Right lung (tissue), 10 donors: ENCODE measurements at places on chromosomes 1 and 21. TPM values are rescaled to one million over a fixed set of nuclear protein-coding genes. Genes with fewer than 3 reads are reported as not detected.

DNA sequence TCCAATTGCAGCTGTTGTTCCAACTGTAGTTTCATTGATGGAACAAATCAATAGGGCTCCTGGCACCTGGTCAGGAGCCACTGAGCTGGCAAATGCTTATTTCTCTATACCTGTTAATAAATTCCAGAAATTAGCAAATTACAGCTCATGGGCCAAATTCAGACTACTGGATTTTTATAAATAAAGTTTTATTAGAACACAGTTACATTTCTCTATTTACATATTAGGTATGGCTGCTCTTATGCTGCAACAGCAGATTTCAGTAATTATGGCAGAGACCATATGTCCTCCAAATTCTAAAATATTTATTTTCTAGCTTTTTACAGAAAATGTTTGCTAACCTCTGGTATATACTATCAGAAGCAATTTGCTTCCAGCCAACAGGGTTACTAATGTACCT is 47.8 kb downstream of the DUSP10 start:
- no peak for DNase-seq

DNA sequence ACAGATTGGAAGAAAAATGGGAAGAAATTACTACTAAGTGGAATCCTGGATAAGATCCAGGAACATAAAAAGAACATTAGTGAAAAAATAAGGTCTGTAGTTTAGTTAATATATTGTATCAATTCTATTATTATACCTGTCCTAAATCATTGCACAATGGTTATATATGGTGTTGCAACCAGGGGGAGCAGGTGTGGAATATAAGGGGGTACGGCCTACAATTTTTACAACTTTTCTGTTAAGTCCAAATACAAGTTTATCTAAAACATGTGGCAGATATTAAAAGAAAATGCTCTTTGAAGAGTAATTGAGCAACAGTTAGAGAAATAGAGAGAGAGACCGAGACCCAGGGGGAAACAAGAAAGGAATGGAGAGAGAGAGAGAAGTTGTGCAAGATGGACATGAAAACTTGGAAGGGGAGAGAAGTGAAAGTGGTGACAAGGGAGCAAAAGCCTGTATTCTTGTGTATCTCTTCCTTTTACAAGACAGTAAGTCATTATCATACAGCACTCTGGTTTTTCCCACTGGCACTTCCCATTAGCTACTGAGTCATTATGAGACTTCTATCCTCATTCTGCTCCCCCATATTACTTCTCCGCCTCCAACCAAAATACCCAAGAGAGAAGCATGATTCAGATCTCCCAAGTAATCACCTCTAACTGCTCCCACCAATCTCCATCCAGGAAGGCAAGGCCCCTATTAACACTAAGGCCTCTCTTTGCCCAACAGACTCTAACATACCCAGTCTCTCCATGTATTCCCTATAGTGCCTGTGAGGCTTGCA is 22.3 kb upstream of the TRAF3IP3 start:
- DNase-seq: no peak

Gene UMODL1
- 0.27 TPM for polyA plus RNA-seq

Gene TMEM63A
- 163 TPM for polyA plus RNA-seq

GRCh38 chr1:66984491-66984890 is 59.7 kb downstream of the MIER1 start:
- no peak for DNase-seq

GRCh38 chr1:165259706-165260428 is 96.6 kb downstream of the LMX1A start:
- DNase-seq: no peak

Gene KRTAP13-2
- polyA plus RNA-seq: not detected

Gene FOXO6
- 2.6 TPM for polyA plus RNA-seq

Gene KRTAP10-8
- polyA plus RNA-seq: not detected

DNA sequence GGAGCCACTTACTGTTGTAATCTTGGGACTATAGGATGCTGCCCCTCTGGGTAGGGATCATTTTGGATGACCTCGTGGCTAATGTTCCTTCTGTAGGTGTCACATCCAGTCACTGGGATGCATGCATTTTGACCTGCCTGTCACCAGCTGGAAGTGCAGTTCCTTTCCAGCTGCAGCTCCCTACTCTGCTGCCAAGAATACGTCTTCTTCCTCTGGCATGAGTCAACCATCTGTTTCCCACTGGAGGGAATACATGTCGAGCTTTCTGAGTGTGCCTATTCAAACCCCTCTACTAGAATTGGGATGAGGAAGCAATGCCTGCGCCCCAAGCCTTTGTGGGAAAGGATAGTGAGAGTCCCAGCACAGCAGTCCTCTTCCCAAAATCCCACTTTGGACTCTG is 415.5 kb upstream of the ADAMTS5 start:
- DNase-seq: no peak

DNA sequence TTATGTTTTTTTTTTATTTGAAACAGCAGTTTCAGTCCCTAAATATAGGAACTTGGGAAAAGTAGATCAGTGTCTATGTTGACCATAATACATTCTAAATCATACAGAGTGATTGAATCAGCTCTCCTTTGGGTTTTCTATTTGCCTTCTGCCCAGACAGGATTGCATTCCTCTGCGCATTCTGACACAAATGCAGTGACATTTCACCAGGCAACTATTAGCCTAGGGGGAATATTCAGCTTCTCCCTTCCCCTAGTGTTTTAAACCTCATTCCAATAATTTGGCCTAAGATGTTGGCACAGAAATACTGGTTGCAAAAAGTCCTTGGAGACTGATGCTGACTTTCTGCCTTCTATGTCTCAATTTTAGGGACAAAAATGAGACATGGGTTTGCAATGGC is 172.8 kb downstream of the PTGER3 start:
- DNase-seq: no peak

DNA sequence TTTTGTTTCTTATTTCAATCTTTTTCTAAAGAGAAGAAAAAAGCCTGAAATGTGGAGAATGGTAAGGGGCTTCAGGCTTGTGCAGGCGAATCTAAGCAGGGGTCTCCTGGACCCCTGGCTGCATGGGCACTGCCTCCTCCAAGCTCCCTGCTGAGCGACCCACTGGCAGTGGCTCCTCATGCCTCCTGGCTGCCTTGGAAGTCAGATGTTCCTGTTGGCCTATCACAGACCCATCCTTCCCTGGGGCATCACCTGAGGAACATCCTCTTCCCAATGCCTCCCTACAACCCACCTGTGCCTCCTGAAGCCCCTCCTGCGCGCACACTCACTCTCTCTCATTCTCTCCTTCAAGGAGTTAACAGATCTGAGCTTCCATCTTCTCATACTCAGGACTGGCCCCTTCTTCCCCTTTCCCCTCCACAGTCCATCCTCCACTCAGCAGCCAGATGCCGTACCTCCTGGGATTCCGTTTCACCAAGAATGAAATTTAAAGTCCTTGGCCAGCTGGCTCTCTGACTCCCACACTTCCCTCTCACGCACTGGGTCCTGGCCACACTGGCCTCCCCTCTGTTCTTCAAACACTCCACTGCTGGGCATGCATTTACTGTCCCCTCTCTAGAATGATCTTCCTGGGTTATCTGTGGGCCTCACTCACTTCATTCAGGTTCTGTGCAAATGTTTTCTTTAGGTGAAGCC is 41.7 kb downstream of the AZIN2 start:
- DNase-seq: no peak

- peak; percentile 14 for DNase-seq
Measured at GRCh38 chr1:90836345-90836679, 119.2 kb upstream of the BARHL2 start.

DNA sequence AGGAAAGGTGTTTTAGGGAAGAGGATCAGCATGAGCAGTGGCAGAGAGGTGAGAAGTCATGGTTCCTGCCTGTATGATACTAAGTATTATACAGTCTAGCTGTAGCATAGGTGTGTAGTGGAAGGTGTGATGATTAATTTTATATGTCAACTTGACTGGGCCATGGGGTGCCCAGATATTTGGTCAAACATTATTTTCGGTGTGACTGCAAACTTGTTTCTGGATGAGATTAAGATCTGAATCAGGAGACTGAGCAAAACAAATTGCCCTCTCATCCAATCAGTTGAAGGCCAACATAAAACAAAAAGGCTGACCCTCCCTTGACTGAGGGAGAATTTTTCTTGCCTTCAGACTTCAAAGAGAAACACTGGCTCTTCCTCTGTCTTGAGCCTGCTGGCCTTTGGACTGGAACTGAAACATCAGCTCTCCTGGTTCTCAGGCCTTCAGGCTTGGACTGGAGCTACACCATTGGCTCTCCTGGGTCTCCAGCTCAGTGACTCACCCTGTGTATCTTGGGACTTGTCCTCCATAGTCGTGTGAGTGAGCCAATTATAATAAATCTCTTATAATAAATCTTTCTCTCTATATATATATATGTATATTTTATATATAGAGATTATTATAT is 6.8 kb upstream of the CDC42 start:
- DNase-seq: no peak
